ENCODE measurements at places on chromosomes 3 and 15.

GRCh38 chr15:99712415-99712814, 20.8 kb downstream of the LYSMD4 start:
- no peak for DNase-seq

DNA sequence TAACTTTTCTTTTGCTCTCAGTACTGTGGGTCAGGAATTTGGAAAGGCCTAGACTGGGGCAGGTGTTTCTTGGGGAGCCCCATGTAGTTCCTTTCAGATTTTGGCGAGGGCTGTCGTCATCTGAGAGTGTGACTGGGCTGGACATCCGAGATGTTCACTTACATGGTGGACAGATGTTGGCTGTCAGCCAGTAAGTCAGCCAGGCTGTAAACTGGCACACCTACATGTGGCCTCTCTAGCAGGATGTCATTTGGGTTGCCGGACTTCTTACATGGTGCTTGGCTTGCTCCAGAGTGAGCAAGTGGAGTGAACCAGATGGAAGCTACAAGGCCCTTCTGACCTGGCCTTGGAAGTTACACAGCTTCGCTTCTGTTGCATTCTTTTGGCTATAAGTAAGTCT, 20.7 kb downstream of the TATDN2 start:
- no peak for DNase-seq

- DNase-seq, result no peak
Observed at GRCh38 chr3:127484601-127485388, 105.7 kb downstream of the TPRA1 start.

DNA sequence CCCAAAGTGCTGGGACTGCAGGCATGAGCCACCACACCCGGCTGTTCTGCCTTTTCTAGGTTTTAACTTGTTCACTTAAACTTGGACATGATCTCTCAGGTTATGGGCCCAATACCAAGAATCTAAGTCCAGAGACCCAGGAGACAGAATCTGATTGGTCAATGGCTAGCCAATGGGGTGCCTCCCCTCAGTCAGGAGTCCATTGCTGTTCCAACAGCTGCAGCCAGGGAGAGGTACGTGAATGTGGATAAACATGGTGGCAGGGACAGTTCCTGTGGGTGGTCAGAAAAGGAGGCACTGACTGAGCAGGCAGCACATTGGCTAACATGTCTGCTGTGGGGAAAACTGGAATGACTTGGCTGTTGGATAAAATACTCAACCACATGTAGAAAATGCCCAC, 140.3 kb downstream of the RPLP1 start:
- DNase-seq, result no peak

GRCh38 chr3:103137830-103138229, 703.0 kb downstream of the ZPLD1 start:
- DNase-seq, result no peak

GRCh38 chr3:83093222-83093572, 1331.8 kb upstream of the GBE1 start:
- no peak for DNase-seq

DNA sequence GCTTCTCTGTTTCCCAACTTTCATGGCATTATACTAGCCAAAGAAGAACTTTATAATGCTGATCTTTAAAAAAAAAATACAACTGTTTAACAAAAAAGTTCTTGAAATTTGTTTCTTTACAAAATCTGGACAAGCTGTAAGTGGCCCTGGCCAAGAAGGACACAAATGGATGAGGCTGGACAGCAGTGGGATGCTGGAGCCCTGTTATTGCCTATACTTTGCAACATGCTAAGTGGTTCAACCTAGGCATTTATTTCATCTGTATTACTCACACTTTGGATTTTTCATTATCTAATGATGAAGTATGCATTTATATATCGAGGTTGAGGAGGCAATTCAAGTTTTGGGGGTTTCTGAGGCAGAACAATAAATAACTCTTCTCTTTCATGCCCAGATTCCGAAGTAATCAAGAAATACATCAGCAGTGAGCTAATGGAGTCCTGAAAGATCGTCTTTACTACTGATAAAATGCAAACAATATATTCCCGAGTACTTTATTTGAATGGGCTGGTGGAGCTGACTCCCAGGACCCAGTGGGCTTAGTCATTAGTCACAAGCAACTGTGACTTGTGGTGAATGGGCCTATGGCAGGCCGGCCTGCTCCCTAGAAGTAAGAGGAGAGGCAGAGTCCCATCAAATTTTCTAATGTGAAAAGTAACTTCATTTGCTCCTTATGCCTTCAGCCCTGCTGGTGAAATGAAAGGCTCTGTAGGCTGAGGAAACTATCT, 177.3 kb upstream of the DPH6 start:
- DNase-seq, result no peak

DNA sequence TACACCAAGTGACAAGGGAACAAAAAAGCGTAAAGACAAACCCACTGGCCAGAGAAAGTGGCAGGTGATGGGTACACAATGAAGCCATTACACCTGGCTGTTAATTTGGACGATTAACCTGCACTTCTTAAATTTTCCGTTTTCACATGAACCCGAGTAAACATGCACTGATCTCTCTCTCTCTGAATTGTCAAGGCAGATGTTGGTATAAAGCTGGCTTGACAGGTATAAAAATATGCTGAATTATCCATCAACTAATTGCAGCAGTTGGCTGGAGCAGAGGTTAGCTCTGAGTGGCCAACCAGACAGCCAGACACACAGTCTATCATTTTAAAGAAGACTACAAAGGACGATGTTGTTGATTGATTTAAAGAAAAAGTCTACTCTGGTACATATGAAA, 561.7 kb upstream of the ALCAM start:
- DNase-seq, result no peak

DNA sequence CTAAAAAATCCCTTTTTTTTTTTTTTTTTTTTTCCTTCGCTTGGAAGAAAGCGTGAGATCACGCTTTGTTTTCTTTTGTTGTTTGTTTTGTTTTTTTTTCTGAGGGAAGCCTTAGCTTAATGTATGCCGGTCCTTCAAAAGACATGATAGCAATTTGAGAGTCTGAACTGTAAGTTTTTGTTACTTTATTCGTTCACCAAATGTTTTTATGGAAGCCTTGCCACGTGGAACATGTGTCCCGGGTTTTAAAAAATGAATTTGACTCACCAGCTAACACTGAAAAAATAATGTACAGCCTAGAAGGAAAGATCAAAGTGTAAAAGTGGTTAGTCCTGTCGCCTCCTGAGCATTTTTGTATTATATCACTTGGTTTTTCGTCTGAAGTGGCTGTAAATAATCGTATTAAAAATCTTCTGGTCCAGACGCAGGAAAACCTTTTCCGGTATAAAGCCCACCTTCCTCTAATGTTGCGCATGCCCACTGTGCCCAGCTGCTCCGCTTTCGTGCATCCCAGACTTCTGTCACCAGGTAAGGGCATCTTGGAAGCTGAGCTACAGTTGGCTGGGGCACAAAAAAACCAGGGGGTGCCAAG, 795 bp upstream of the MYNN start:
- no peak for DNase-seq

- DNase-seq, result peak; percentile 79
Observed at GRCh38 chr3:45656575-45657363, 32.4 kb upstream of the SACM1L start.

DNA sequence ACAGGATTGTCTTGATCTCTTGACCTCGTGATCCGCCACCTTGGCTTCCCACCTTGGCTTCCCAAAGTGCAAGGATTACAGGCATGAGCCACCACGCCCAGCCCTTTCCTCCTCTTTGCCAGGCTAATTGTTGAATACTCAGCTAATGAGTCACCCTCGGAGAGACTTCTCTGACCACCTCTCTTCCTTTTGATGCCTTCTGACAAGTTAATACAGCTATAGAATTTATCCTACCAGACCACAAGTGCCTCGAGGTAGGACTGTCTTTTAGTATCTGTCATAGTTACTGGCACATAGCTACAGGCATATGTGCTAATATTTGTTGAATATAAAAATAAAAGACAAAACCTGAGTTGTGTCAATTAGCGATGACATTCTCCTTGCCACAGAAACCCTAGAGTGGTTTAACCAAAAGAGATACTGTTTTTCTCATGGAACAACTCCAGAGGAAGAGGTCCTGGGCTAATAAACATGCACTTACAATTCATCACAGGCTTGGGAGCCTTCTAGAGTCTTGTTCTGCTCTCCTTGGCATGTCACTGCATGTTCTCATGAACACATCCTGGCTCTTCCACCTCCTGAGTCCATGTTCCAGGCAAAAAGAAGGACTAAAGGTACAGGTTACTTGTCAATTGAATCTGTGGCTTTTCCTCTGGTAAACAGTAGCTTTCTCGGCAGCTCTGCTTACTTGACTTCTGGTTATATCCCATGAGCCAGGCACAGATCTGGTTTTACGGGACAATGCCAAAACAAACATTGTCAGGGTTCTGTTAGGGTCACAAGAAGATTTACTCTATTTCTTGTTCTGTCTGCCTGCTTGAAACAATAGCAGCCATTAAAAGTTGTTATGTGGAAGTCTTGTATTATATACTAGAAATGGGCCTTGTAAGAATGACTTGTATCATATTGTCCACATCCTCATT, 332.3 kb downstream of the THSD4 start:
- no peak for DNase-seq

- DNase-seq, result no peak
Observed at GRCh38 chr15:80732818-80733217, 37.7 kb downstream of the ABHD17C start.

- DNase-seq, result no peak
Observed at GRCh38 chr15:41004490-41004889, 51.2 kb downstream of the CHAC1 start.

- no peak for DNase-seq
Observed at GRCh38 chr3:65596571-65597225, 442.0 kb downstream of the MAGI1 start.

- DNase-seq, result no peak
Observed at GRCh38 chr3:50155491-50155878, 361 bp downstream of the SEMA3F start.

DNA sequence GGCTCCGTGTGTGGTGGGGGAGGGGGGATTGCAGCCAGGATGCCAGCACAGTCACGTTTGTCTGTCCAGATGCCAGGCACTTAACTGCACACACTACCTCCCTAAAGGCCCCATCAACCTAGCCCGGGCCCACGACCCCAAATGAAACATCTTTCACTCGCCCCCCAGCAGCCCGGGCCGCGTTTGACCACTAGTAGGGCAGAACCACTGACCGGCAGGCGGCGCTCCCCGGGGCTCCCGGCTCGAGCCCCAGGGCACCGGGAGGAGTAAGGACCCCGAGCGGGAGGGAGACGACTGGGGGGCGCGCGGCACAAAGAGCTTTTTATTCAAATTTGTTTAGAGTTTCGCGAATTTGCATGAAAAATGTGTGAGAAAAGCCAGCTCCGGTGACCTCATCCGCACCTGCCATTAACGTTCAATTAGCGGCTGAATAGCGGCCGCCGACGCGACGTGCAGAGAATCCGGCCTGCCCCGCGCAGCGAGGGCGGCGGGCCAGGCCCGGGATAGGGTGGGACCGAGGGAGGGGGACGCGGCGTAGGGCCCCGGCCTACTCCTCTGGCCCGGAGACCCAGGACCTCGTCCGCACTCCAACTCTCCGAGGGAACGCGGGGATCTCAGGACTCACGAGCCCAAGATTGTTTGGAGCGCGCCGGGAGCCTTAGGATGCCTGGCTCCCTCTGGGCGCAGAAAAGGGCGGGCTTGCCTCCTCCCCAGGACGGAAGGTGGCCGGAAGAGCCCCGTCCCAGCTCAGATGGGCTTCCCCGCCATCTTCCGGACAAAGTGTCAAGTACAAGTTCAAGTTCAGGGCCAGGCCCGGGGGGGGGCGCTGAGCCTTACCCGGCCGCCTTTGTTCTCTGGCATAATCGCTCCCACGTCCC, 64.9 kb upstream of the POLG start:
- no peak for DNase-seq

DNA sequence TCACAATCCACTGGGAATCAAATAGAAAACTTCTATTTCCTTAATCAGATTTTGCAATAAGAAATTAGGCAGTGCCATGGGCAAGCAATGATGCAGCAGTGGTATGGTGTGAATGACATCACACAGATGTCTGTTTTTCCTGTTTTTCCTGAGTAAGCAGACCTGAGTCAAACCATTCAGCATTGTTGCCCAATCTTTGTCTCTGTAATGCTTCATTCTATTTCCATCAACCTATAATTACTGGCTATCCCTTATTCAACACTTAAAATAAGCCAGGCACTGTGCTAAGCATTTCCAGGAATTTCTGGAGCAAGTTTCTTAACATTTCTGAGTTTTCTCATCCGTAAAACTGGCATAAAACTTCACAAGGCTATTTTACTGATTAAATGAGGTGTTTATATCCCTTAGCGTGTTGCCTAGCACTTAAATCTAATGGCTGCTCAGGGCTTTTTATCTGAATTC, 11.3 kb upstream of the OXSR1 start:
- no peak for DNase-seq

DNA sequence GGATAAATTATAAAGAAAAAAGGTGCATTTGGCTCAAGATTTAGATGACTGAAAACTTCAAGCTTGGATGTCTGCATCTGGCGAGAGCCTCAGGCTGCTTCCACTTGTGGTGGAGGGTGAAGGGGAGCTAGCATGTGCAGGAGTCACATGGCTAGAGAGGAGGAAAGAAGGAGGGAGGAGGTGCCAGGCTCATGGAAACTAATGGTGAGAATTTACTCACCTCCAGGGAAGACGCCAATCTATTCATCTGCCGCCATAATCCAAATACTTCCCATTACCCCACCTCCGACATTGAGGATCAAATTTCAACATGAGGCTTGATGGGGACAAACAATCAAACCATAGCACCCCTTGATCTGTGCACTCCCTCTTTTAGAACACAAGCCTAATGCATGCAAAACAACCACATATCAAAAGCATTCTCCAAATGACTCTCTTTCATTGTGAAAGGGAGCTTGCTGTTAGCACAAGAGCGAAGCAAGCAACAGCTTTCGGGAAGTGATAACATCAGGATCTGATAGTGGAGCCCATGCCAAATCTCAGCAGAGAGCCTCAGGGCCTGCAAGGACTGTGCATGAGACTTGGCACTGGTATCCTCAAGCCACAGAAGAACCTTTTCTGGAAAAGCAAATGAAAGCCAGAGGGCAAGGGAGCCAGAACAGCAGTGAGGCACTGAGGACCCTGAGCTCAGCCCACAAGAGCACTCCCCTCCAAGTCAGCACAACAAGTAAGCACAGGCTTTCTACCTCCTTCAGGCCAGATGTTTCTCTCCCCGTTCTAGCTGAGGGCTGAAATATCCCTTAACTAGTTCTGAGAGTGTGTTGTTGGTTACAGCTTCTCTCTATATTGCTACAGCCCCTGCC, 50.2 kb upstream of the THBS1 start:
- DNase-seq, result no peak

GRCh38 chr3:108073764-108074431, 16.9 kb downstream of the CD47 start:
- no peak for DNase-seq

GRCh38 chr3:63481627-63482026, 170.8 kb upstream of the SNTN start:
- DNase-seq, result no peak

DNA sequence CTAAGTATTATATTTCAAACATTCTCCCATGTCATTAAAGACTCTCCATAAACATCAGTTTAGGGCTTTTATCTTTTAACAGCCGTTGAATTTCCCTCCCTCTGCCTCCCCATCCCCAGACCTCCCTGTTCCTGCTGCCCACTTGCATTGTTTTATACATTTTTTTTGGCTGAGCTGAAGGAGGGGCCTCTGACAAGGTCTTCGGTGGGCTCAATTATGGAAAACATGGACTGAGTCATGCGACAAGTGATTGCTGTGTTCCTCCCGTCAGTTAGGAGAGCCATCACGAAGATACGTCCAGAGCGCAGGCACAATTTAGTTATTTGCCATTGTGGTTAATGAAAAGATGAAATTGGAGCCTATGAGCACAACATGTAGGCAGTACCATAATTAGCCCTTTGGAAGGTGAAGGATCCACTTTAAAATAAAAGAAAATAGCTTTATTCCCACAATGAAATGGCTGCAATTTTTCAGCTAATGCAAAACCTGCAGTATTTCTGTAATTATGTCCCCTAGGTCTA, 12.0 kb upstream of the NMNAT3 start:
- DNase-seq, result no peak

GRCh38 chr15:63833021-63833696, 589 bp downstream of the HERC1 start:
- DNase-seq, result peak; percentile 1
